Pulmonary artery endothelial cell (primary cell): ENCODE measurements at places on chromosomes 6 and 20. TPM values are rescaled to one million over a fixed set of nuclear protein-coding genes. Genes with fewer than 3 reads are reported as not detected.

PNPLA1 gene
- not detected in 2 replicates for total RNA-seq

HDGFL1 gene
- total RNA-seq, result not detected in 2 replicates

TM9SF4 gene
- total RNA-seq, result 24.4 and 32.5 TPM in 2 replicates

SMLR1 gene
- not detected in 2 replicates for total RNA-seq

GPR6 gene
- not detected in 2 replicates for total RNA-seq

LY6G6D gene
- not detected in 2 replicates for total RNA-seq

ULBP1 gene
- 0.11 and 0.20 TPM in 2 replicates for total RNA-seq

CYP24A1 gene
- total RNA-seq, result not detected in 2 replicates

RNF217 gene
- total RNA-seq, result 20.5 and 26.9 TPM in 2 replicates

TUBB1 gene
- total RNA-seq, result not detected in 2 replicates

FAXC gene
- total RNA-seq, result 0.07 and 0.18 TPM in 2 replicates

HCRTR2 gene
- total RNA-seq, result not detected in 2 replicates

RAET1G gene
- 0.13 and 0.67 TPM in 2 replicates for total RNA-seq

DZANK1 gene
- 0.66 and 0.81 TPM in 2 replicates for total RNA-seq

MYLK2 gene
- 0.11 and 0.40 TPM in 2 replicates for total RNA-seq

VPS16 gene
- total RNA-seq, result 43.8 and 56.1 TPM in 2 replicates

DEF6 gene
- total RNA-seq, result 0.25 and 0.26 TPM in 2 replicates

PLA2G7 gene
- not detected in 2 replicates for total RNA-seq

SLC16A10 gene
- total RNA-seq, result not detected in 2 replicates

PDE10A gene
- total RNA-seq, result 7.1 and 9.8 TPM in 2 replicates

- DNase-seq, result no peak
These were observed 253.0 kb downstream of the NKAIN2 start for GRCh38 chr6:124056407-124057334.

GRCh38 chr20:24379484-24379927 lies 89.9 kb upstream of the SYNDIG1 start:
- no peak for DNase-seq

- no peak for DNase-seq
These were observed 364 bp downstream of the FRS3 start for GRCh38 chr6:41779336-41779735.

- no peak for DNase-seq
These were observed 3.6 kb upstream of the CSTL1 start for GRCh38 chr20:23435626-23436539.

- DNase-seq, result no peak
These were observed 470.8 kb upstream of the MAP3K7 start for GRCh38 chr6:91057689-91058088.

DNA sequence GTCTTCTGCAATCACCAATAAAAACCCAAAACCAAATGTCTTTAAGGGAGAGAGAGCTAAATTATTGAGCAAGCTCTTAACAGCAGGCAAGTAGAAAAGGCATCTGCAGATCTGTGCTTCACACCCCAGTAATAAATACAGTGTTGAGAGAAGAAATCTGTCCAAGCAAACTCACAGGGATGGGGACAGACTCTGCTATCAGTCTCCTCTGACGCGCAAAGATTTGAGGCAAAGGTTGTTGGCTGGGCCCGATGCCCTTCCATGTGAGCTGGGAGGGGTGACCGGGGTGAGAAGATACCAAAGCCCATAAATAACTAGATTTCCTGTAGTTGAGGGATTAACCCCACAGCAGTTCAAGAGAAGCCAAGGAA lies 315.2 kb upstream of the SOX4 start:
- no peak for DNase-seq

GRCh38 chr6:143966312-143966711 lies 41.7 kb downstream of the PLAGL1 start:
- no peak for DNase-seq

- peak; percentile 15 for DNase-seq
These were observed at the start of gene WFDC10A for GRCh38 chr20:45629496-45630100. Gene WFDC10A (plus strand): TSS chr20:45629739. CDS start chr20:45629814, 75 bp downstream.

- DNase-seq, result no peak
These were observed 25.3 kb upstream of the SIM1 start for GRCh38 chr6:100490065-100490464.

- DNase-seq, result no peak
These were observed 103.3 kb downstream of the NFATC2 start for GRCh38 chr20:51439160-51439689.

- no peak for DNase-seq
These were observed 58.7 kb upstream of the EMILIN3 start for GRCh38 chr20:41425180-41425884.

DNA sequence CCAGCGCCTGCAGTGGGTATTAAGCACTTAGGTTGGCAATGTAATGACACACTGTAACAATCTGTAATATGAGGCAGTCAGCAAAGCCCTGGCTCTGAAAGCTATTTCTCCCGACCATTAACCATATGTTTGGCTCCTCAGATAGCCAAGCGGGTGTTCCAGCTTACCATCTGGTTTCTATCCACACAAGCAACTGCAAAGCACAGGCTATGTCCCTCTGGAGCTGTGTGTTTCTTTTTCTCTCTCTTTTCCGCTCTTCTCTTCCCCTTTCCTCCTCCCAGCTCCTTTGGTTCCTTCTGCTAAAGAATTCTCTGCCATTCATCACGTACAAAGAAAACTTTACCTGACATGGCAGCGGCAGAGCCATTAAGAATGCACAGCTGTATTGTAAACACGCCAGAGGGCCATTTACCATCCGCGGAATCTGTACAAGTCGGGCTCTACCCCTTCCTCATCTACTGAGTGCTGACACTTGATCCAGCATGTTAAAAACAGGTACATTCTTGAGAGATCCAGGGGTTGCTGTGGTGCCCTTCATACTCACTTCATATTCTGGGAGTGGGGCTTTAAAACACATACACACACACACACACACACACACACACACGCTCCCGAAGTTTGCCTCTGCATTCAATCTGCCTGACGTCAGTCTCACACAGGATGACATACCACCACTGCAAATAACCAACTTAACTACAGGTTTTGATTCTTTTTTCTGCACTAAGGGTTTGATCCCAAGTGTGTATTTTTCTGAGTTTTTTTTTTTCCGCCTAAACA lies 77.2 kb downstream of the BACH2 start:
- no peak for DNase-seq

- no peak for DNase-seq
These were observed 160.4 kb upstream of the TAB2 start for GRCh38 chr6:149157126-149157525.

- DNase-seq, result no peak
These were observed 107.5 kb downstream of the TMEM170B start for GRCh38 chr6:11645016-11645415.

DNA sequence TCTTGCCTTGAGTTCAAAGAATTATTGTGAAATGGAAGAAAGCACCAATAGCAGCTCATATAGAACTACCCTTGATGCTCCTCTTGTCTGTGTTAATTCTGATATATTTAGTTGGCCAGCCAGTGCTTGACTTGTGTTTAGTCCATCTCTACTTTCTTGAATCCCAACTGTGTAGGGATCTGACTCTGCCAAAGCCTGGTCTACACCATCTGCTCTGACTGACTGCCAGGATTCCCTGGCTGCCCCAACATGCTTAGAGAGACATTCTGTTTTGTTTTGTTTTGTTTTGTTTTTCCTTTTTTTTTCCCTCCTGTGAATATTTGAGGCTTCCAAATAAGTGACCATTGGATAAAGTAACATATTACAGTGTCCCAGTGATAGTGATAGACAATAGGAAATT lies 953.7 kb upstream of the MANEA start:
- no peak for DNase-seq

- peak; percentile 17 for DNase-seq
These were observed 1.1 kb downstream of the SPTLC3 start for GRCh38 chr20:13009682-13010406.

DNA sequence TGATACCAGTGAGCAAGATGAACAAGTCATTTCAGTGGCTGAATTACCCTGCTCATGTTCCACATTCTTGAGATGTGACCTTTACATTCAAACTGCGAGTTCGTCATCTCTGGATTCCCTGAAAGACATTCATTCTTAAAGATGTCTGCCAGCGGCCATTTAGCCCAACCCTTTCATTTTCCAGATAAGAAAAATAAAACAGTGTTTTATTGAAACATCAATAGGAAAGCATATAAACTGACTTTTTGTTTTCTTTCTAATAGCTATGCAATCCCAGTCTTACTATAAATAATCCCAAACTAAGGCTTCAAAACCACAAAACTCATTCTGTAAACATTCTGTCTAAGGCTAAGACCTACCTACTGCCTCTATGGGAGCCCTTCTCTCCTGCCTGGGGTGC lies 134.0 kb downstream of the SAMD5 start:
- no peak for DNase-seq

DNA sequence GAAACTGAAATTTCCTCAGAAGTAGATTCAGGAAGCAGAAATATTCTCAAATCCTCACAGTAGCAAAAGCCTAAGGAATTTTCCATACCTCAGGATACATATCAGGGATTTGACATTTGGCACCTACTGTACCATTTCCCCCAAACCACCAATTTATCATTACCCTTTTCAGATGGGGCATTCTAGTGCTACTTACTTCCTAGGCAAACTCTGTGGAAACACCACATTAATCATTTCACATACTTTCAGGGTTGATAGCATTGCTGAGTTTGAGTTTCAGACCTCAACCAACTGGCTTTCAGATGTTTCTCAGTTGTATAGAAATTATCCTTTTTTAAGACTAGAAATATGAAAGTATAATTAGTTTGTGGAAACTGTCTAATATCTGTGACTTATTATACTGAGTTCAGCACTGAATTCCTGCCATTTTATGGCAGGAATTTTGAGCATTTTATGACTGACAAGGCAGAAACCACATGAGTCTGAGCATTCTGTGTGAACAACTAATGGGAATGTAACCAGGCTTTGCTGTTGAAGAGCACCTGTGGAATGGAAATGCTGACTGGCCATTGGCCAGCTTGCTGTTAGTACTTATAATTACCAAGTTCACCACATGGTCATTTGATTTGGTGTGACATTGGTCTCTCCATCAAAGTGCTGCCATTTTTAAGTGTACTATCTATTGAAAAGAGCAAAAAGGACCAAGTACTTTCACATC lies 35.1 kb upstream of the IRAK1BP1 start:
- no peak for DNase-seq

DNA sequence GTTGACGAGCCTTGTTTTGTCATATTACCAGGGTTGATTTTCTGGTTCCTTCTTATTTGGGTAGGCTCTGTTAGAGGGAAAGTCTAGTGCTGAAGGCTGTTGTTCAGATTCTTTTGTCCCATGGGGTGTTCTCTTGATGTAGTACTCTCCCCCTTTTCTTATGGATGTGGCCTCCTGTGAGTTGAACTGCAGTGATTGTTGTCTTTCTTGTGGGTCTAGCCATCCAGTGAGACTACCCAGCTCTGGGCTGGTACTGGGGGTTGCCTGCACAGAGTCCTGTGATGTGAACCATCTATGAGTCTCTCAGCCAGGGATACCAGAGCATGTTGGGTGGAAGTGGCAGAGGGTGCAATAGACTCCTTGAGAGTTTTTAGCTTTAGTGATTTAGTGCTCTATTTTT lies 680.6 kb downstream of the RFPL4B start:
- DNase-seq, result no peak

DNA sequence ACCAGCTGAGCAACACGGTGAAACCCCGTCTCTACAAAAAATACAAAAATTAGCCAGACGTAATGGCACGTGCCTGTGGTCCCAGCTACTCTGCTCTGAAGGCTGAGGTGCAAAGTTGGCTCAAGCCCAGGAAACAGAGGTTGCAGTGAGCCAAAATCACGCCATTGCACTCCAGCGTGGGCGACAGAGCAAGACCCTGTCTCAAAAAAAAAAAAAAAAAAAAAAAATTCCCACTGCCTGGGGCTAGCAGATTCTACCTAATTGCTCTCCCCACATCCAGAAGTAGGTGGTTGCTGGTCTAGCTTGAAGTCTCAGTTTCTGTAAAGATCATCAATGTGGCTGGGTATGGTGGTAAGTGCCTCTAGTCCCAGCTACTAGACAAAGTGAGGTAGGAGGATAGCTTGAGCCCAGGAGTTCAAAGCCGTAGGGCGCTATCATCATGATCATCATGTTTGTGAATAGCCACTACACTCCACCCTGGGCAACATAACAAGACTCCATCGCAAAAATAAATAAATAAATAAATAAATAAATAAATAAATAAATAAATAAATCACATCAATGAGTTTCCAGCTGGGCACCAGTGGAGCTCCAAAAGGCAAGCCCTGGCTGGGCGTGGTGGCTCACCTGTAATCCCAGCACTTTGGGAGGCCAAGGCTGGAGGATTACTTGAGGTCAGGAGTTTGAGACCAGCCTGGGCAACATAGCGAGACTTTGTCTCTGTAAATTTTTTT lies 6.3 kb upstream of the AP5S1 start:
- DNase-seq, result no peak

GRCh38 chr6:81831274-81831673 lies 78.8 kb upstream of the TENT5A start:
- DNase-seq, result no peak

DNA sequence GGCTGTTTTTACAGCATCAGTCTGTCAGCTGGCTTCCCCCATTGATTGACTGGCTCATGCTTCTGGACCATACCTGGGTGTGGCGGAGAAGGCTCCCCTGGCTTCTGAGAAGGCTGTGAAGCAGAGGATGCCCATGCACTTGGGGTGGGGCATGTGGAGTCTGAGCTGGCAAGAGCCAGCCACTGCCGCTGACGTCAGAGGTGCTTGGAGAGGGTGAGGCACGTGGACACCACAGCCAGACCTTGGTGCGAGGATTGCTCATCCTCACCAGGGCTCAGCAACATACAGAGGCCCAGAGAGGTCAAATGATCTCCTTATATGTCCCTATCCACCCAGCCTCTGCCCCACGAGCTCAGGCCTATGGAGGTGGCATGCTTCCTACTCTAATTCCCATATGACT lies 211.2 kb upstream of the PMEPA1 start:
- no peak for DNase-seq

DNA sequence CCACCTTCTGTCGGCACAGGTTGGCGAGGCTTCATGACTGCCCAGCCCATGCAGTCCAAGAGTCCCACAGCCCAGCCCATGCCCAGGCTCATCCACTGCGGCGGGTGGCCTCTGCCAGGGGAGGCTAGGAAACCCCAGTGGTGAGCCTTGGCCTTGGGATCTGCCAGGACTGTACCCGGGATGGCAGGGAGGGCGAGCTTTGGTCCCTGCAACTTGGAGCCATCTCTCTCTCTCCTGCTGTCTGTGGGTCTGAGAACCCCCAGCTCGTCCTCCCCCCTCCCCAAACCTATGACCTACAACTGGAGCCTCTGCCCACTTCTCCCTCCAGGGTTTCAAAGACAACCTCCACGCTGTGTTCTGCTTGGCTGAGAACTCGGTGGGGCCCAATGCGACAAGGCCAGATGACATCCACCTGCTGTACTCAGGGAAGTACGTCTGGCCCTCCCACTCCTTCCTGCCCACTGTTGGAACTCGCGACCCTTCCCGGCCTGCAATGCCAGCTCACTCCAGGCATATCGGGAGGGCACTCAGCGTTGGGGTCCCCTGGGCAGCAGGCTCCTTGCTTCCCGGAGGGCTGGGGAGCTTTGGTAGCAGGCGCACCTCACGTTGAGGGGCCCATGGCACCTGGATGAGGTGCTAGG lies 19.7 kb downstream of the NPEPL1 start:
- no peak for DNase-seq
